ENCODE measurements at places on chromosomes 3 and 15.
A peak's percentile ranks its signal among the peaks of the same experiment; 100 is the strongest.

DNA sequence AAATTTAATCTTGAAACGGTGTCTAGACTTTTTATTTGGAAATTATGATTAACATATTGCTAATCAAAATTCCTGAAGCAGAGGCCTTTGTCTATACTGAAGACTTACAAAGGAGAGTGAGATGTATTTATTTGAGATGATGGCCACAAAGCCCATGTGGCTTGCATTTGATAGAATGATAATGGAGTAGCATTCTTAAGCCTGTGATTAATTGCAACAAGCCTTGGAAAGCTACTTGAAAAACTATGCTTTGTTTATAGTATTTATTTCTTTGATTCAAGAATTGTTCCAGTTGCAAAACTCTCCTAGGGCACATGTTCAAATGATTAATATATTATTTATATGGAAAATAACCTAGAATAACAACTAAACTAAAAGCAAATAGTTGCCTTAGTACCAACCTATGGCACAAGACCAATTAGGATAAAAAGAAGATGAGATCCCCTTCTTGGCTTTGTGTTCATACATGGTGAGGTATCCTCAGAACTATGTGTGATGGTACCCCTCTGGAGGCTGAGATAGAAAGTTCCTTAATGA, 244.1 kb upstream of the TBL1XR1 start:
- H3K36me3 ChIP-seq, result no peaks in the 10 kb centered on the region
- no peak overlapping the region for H3K27ac ChIP-seq
- H3K4me1 ChIP-seq, result no peaks in the 10 kb centered on the region
- no peak overlapping the region for H3K4me3 ChIP-seq
- DNase-seq, result no peak
- H3K27me3 ChIP-seq, result no peaks in the 10 kb centered on the region

DNA sequence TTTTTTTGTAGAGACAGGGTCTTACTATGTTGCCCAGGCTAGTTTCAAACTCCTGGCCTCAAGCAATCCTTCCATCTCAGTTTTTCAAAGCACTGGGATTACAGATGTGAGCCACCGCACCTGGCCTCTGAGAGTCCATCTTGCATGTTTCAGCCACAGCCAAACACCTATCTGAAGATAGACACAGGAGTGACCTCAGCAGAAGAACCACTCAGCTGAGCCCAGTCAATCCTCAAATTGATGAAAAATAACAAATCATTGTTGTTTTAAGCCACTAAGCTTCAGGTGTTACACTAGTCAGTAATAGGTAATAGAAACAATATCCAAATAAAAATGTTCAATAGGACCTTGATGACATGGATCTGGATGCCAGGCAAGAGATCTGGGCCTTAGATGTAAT, 38.3 kb upstream of the MITF start:
- no peak for DNase-seq
- no peak overlapping the region for H3K27ac ChIP-seq
- peaks cover 4% of the 10 kb centered on the region for H3K27me3 ChIP-seq
- peaks cover 14% of the 10 kb centered on the region for H3K36me3 ChIP-seq

- peaks cover 22% of the 10 kb centered on the region for H3K27me3 ChIP-seq
- peaks cover 65% of the 10 kb centered on the region for H3K4me1 ChIP-seq
- peak overlapping the region; percentile 63 for H3K4me3 ChIP-seq
- no peak for DNase-seq
- H3K36me3 ChIP-seq, result peaks cover 4% of the 10 kb centered on the region
Observed at GRCh38 chr15:75067123-75067830, 43.9 kb downstream of the PPCDC start.

DNA sequence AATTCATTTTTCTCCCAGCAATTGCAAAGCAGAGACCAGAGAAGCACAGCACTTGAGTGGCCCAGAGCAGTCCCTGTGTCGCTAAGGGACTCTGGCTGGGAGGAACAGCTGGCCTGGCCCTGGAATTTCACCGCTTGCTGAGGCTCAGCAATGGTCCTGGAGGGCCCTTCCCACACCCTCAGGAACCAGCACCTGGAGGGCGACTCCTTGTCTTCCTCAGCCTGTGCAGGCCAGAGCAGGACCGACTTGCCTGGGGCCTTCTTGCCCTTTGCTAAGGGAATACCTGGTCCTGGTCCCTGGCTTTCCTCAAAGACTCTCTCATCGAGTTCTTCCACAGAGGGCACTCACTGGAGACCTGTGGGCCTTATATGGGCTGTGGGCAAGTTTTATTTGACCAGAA, 294.6 kb downstream of the RPLP1 start:
- peaks cover 20% of the 10 kb centered on the region for H3K4me1 ChIP-seq
- no peak overlapping the region for H3K4me3 ChIP-seq
- DNase-seq, result no peak
- peaks cover 76% of the 10 kb centered on the region for H3K27me3 ChIP-seq
- no peaks in the 10 kb centered on the region for H3K36me3 ChIP-seq

- DNase-seq, result no peak
- H3K4me1 ChIP-seq, result no peaks in the 10 kb centered on the region
- H3K27me3 ChIP-seq, result no peaks in the 10 kb centered on the region
- no peak overlapping the region for H3K27ac ChIP-seq
- H3K4me3 ChIP-seq, result no peak overlapping the region
Observed at GRCh38 chr3:148309390-148310035, 388.2 kb upstream of the AGTR1 start.

DNA sequence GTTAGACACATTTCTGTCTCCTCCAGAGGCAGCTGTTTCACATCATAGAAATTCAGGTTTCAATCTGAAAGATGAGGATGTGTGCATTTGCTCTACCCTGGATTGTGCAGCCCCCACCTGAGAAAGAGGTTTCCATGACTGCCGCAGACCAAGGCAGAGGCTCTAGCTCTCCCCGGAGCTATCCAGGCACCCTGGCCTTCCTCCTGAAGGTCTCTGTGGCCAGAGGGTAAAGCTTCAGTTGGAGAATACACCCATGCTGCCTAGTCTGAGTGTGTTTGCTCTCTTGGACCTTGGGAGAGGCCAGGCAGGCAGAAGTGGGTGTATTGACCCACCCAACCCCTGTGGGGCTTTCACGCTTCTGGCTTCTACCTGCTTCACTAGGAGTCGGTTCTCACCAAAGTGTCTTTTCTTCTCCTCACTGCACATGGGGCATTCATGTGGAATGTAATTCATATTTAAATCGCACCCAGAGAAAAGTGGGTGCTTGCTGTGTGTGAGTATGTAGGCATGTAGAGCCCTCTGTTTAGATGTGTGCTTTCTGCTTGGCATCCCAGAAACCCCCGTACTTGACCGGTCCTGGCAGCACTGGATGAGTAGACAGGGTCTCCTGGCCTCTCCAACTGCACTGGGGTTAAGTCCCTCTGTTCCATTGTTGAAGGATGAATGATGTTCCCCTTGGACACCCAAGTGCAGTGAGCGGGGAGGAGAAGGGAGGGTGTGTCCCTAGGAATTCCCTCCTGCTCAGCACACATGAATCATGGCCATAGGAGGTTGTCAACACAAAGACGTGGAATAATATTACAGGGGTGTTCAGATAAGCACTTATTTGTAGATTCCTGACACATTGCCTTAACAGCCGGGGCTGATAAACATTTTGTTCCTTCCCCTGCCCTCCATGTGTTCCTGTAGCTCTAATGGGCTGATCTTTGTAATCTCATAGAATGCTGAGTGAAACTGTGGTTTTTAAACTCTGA, 20.3 kb upstream of the RAB6B start:
- no peaks in the 10 kb centered on the region for H3K4me1 ChIP-seq
- peaks cover 29% of the 10 kb centered on the region for H3K27me3 ChIP-seq
- DNase-seq, result no peak
- H3K27ac ChIP-seq, result no peak overlapping the region
- H3K36me3 ChIP-seq, result peaks cover 3% of the 10 kb centered on the region

DNA sequence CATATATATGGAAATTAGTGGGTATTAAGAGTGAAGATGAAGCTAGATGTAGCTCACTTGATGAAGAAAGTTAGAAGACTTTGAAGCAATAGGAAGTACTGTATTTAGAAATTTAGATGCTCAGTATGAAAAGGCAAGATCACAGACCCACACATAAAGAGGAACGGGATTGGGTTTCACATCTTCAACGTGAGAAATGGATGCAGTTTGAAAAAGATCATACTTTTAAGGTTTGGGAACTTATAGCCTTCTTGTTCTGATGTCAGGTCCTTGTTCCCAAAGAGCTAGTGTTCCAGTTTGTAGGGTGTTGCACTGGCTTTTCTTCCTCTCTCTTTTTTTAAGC, 16.7 kb downstream of the AP3S2 start:
- no peak for DNase-seq
- H3K36me3 ChIP-seq, result no peaks in the 10 kb centered on the region
- H3K27ac ChIP-seq, result peak overlapping the region; percentile 30

- no peak overlapping the region for H3K4me3 ChIP-seq
- H3K36me3 ChIP-seq, result no peaks in the 10 kb centered on the region
- peaks cover 3% of the 10 kb centered on the region for H3K27me3 ChIP-seq
- H3K27ac ChIP-seq, result no peak overlapping the region
- DNase-seq, result no peak
Observed at GRCh38 chr15:70820214-70820613, 33.7 kb downstream of the LARP6 start.

DNA sequence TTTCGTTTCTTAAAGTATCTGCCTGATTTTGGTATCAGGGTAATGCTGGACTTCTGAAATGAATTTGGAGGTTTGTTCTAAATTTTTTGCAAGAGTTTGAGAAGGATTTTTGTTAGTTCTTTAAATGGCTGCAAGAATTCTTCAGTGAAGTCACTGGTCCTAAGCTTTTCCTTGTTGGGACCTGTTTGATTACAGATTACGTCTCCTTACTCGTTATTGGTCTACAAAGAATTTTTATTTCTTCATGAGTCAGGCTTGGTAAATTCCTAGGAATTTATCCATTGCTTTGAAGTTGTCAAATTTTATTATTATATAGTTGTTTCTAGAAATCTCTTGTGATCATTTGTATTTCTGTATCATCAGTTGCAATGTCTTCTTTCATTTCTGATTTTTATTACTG, 196.0 kb downstream of the DPH6 start:
- H3K36me3 ChIP-seq, result peaks cover 4% of the 10 kb centered on the region
- H3K27ac ChIP-seq, result no peak overlapping the region
- no peaks in the 10 kb centered on the region for H3K4me1 ChIP-seq
- DNase-seq, result no peak

GRCh38 chr3:37443363-37444035, 269.1 kb upstream of the LRRFIP2 start:
- no peak overlapping the region for H3K4me3 ChIP-seq
- no peak overlapping the region for H3K27ac ChIP-seq
- no peaks in the 10 kb centered on the region for H3K36me3 ChIP-seq
- peaks cover 19% of the 10 kb centered on the region for H3K27me3 ChIP-seq

GRCh38 chr3:137165117-137165806, 207.5 kb downstream of the IL20RB start:
- peaks cover 14% of the 10 kb centered on the region for H3K27me3 ChIP-seq
- no peak for DNase-seq
- no peak overlapping the region for H3K4me3 ChIP-seq
- no peaks in the 10 kb centered on the region for H3K4me1 ChIP-seq

- H3K27ac ChIP-seq, result no peak overlapping the region
- H3K27me3 ChIP-seq, result no peaks in the 10 kb centered on the region
- H3K4me1 ChIP-seq, result no peaks in the 10 kb centered on the region
Observed at GRCh38 chr3:198028718-198029117, 68.7 kb downstream of the LMLN start.

DNA sequence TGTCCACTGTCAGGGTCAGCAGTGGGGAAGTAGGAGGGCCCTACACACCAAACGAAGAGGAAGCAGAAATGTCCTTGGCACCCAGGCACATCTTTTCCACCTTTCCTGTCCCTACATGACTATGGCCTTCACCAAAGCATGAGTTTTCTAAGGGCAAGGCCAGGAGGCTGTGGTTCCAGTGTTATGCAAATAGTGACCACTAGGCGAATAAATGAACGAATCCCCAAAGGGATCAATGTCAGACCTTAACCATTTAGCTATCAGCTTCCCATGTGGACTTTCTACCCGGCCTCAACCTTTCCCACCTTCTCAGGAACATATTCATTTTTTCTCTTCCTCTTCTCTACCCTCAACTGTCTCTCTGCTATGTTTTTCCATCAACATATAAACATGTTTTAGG, 63.1 kb downstream of the NTRK3 start:
- H3K27me3 ChIP-seq, result peaks cover 26% of the 10 kb centered on the region
- H3K4me1 ChIP-seq, result peaks cover 3% of the 10 kb centered on the region
- H3K4me3 ChIP-seq, result no peak overlapping the region
- no peak overlapping the region for H3K27ac ChIP-seq
- no peak for DNase-seq
- H3K36me3 ChIP-seq, result no peaks in the 10 kb centered on the region

GRCh38 chr3:137150825-137151224, 193.0 kb downstream of the IL20RB start:
- no peak overlapping the region for H3K4me3 ChIP-seq
- H3K4me1 ChIP-seq, result no peaks in the 10 kb centered on the region
- peaks cover 4% of the 10 kb centered on the region for H3K27me3 ChIP-seq
- DNase-seq, result no peak

DNA sequence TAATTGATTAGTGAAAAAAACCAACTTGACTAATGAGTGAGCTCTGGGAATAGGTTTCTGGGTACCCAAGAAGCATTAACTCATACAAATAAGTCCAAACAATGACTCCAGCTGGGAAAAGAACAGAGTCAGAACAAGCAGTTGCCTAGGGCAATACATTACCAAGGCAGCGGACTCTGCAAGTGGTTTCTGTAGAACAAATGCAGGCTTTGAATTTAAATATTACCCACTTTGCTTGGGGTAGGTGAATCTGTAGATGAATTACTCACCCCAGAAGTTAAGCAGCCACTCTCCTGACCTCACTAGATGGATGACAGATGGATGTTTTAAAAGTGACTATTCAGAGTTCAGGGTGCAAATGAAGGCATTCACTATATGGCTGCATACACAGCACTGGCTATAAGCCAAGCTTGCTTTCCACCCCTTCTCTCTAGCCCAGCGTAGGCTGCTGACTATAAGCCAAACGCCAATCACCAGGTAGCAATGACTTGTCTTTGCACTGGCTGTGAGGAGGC, 73.1 kb upstream of the BHLHE40 start:
- no peaks in the 10 kb centered on the region for H3K36me3 ChIP-seq
- DNase-seq, result no peak
- no peak overlapping the region for H3K27ac ChIP-seq
- no peak overlapping the region for H3K4me3 ChIP-seq

DNA sequence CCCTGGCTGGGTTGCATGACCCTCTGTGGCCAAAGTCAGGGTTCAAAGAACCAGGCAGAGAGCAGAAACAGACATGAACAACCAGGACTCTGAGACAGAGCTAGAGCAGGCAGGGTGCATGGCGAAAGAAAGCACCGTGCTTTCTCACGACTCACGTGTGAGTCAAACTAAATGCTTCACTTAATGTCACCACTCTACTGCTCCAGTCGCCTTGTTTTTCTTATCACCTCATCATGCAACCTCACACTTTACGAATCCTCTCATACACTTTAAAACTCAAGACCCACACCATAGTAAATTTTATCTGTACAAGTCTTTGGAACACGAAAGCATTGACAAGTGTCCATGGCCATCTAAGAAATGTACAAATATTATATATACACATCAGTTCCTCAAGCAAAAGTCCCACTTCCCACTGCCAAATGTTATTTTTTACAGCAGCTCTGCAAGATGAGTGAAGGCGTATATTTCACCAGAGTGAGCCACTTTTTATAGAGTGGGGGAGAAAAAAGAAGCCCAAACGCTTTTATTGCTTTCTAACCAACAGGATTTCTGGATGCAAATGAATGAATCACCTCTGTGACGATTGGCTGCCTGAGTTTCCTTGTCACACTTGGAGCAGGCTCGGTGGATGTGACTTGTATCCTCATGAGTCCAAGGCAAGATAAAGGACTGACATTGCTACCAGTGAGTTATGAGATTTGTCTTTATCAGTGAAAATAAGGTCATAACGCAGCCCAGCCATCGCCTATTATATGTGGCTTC, 16.0 kb upstream of the MEGF11 start:
- H3K4me3 ChIP-seq, result no peak overlapping the region
- H3K27me3 ChIP-seq, result peaks cover 8% of the 10 kb centered on the region
- no peaks in the 10 kb centered on the region for H3K36me3 ChIP-seq
- H3K27ac ChIP-seq, result no peak overlapping the region

Data from naive thymus-derived CD8-positive, alpha-beta T cell (primary cell).